ENCODE measurements at places on chromosomes 12 and 14. TPM values are rescaled to one million over a fixed set of nuclear protein-coding genes. Genes with fewer than 3 reads are reported as not detected.

Gene DDX55
- 35.0 TPM for total RNA-seq

Gene POMT2
- 35.2 TPM for total RNA-seq

DNA sequence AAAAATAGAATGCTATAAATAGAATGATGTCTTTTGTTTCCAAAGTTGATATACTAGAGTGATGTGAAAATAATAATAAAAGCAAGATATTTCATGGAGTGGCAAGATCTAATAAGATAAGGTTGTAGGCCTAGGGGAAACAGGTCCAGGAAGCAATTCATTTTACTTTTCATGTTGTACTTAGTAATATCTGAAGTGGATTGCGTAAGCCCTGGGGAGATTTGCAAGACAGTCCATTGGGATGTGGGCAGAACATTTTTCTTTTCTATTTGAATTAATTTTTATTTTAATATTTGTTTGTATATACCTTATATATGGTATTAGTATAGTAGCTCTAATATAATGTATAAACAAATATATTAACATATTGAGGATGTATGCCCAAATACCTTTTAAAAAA lies 7.5 kb downstream of the NUBPL start:
- no peaks in the 10 kb centered on the region for H3K36me3 ChIP-seq
- DNase-seq: no peak
- no peak overlapping the region for H3K4me3 ChIP-seq
- H3K4me1 ChIP-seq: no peaks in the 10 kb centered on the region

DNA sequence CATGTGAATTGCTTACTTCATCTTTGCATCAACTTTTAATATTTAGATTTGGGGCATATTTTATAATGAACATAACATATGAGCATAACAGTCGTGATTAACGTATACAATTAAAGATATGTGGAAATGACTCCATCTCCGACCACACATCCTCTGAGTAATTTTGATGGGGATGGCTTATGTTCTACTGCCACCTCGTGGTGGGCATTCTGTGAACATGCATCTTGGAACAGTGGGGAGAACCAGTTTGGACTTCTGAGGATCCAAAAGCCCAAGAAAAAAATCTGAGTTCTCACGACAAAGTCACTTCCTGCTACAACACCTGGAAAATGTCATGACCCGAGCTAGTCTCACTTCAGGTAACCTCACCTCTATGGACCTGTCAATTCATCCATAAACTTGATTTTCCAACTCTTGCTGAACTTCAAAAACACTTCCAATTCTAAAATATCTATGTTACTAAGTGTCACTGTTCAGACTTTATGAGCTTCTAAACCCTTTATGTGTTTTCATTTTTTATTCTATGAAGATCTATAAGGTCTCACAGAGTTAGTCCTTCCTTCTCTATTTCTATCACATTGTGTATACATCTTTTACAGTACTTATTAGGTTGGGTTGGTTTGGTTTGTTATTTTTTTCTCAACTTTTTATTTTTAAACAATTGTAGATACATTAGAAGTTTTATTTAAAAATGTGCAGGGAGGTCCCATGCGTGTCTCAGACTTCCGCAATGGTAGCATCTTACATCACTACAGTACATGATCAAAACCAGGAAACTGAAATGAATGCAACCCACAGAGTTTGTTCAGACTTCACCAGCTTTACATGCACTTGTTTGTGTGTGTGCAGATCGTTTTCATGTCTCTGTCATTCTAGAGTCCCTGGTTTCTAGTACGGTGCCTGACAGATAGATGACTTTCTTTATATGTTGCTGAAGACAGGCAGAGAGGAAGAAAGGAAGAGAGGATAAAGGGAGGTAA lies 38.2 kb upstream of the STAB2 start:
- peak; percentile 75 for DNase-seq
- H3K27me3 ChIP-seq: no peaks in the 10 kb centered on the region
- H3K4me3 ChIP-seq: no peak overlapping the region
- peaks cover 5% of the 10 kb centered on the region for H3K36me3 ChIP-seq
- H3K27ac ChIP-seq: no peak overlapping the region

Gene CMA1
- total RNA-seq: not detected

DNA sequence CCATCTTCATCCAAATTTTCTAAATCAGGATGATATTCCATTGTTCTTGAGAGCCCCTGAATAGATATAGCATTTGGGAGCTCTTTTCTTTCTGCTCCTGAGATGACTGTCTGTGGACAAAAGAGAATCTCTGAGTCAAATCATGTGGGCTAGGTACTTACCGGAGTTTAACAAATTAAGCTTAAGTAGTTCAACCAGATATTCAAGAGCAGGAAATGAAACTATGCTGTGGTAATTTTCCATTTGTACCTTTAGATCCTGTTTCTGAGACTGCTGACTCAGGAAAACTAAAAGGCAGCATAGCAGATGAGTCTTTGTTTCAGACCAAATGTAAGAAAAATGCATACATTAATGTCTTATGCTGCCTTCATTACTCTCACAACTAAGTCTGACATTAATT lies at the start of gene CLEC7A:
Gene CLEC7A (minus strand): TSS at position 158 of the 400 bp plus-strand sequence. CDS start 117 bp downstream, at position 41.
- H3K4me1 ChIP-seq: peaks cover 64% of the 10 kb centered on the region
- no peaks in the 10 kb centered on the region for H3K36me3 ChIP-seq
- H3K27ac ChIP-seq: peak within 1 kb of the TSS; percentile 67
- no peaks in the 10 kb centered on the region for H3K27me3 ChIP-seq

- H3K36me3 ChIP-seq: peaks cover 14% of the 10 kb centered on the region
- peak overlapping the region; percentile 99 for H3K27ac ChIP-seq
- no peaks in the 10 kb centered on the region for H3K27me3 ChIP-seq
Observed at GRCh38 chr12:7859552-7859951, 13.2 kb downstream of the SLC2A14 start.

Gene BDKRB1
- not detected for total RNA-seq

- H3K36me3 ChIP-seq: no peaks in the 10 kb centered on the region
- H3K27me3 ChIP-seq: peaks cover 7% of the 10 kb centered on the region
- no peak overlapping the region for H3K27ac ChIP-seq
- H3K4me1 ChIP-seq: peaks cover 12% of the 10 kb centered on the region
- DNase-seq: no peak
- H3K4me3 ChIP-seq: no peak overlapping the region
Observed at GRCh38 chr12:49892732-49893317, 10.9 kb downstream of the FAIM2 start.

DNA sequence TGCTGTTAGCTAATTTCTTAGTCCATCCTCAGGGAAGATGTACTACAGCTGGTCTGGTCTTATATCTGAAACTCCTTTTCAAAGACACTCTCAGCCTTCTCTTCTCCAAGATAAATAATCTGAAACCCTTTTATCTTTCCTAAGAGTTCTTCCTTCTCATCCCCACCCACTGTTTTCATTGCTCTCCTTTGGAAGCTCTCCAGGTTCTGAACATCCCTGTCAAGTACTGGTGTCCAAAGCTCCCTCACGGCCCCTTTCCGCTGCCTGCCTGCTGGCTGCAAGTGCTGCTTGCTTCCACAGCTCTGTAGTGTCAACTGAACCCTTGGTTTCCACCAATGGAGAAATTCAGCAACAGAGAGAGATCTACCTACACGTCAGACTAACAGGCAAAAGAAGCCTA lies 6.6 kb upstream of the SLC6A13 start:
- H3K4me3 ChIP-seq: no peak overlapping the region
- H3K27me3 ChIP-seq: no peaks in the 10 kb centered on the region
- H3K36me3 ChIP-seq: no peaks in the 10 kb centered on the region
- no peaks in the 10 kb centered on the region for H3K4me1 ChIP-seq
- H3K27ac ChIP-seq: no peak overlapping the region
- DNase-seq: no peak

Gene INSM2
- not detected for total RNA-seq

DNA sequence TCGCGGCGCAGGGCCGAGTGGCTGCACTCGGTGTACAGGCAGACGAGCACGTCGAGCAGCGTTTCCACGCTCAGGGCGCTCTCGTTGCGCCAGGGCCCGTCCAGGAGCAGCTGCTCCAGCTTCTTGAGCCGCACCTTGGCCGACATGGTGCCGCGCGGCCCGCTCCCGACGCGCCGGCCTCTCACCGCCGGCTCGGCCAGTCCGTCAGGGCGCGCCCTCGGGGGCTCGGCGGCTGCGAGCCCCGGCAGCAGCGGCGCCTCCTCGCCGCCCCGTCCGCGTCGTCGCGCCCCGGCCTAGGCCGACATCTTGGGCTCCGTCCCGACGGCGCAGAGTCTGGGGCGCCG lies 349 bp downstream of the CDC42BPB start:
- peak overlapping the region; percentile 84 for H3K4me3 ChIP-seq
- H3K36me3 ChIP-seq: no peaks in the 10 kb centered on the region
- no peak overlapping the region for H3K27ac ChIP-seq
- no peaks in the 10 kb centered on the region for H3K27me3 ChIP-seq

Gene AMHR2
- total RNA-seq: not detected

GRCh38 chr12:90174198-90174510 lies 465.5 kb upstream of the ATP2B1 start:
- no peak overlapping the region for H3K27ac ChIP-seq
- H3K4me1 ChIP-seq: no peaks in the 10 kb centered on the region
- no peaks in the 10 kb centered on the region for H3K27me3 ChIP-seq
- no peaks in the 10 kb centered on the region for H3K36me3 ChIP-seq
